ENCODE measurements at places on chromosomes 12 and 14.

GRCh38 chr12:57149245-57149900 lies 2.0 kb upstream of the LRP1-AS start:
- DNase-seq = no peak

GRCh38 chr12:3670083-3670620 lies 82.8 kb downstream of the CRACR2A start:
- DNase-seq = no peak

- DNase-seq = peak; percentile 65
Observed at GRCh38 chr14:64726585-64726890, 22.3 kb downstream of the PLEKHG3 start.

- DNase-seq = no peak
Observed at GRCh38 chr12:108833757-108834472, 23.5 kb downstream of the SSH1 start.

DNA sequence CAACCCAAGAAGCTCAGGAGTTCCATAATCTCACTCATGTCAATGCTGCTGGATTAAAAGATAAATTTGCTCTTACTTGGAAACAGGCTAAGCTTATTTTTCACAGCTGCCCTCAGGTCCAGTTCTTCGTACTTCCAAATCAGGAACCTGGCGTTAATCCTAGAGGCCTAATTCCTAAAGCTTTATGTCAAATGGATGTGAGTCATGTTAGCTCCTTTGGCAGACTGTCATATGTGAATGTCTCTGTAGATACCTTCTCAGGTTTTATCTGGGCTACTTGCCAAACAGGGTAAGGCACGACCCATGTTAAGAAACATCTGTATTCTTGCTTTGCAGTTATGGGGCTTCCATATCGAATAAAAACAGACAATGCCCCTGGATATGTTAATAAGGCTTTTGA lies 504.6 kb downstream of the ALG10 start:
- DNase-seq = no peak

GRCh38 chr12:67161322-67161918 lies 107.7 kb upstream of the CAND1 start:
- peak; percentile 36 for DNase-seq

DNA sequence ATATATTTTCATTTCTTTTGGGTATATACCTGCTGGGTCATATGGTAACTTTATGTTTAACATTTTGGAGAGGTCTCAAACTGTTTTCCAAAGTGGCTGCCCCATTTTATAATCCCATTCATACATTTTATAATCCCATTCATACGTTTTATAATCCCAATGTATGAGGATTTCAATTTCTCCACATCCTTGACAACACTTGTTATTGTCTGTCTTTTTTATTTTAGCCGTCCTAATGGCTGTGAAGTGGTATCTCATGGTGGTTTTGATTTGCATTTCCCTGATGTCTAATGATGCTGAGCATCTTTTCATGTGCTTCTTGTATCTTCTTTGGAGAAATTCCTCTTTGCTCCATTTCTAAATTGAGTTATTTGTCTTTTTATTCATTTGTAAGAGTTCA lies 6.7 kb upstream of the CFL2 start:
- no peak for DNase-seq

DNA sequence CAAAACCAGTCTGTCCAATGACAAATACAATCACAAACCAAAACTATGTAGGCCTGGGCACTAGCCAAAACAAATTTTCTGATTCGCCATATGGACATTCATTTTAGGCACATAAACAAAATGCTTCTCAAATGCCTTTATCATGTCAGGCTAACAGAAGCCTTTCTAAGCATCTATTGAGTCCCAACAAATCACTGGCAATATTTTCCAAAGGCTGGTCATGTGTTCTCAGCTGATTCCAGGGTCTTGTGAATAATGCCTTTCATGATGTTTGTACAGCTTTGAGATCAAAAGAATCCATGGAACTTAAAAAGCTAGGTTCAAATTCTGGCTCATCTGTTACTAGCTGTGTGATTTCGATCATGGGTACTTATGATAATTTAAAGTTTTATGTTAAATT lies 16.1 kb downstream of the FSCB start:
- DNase-seq = no peak

- no peak for DNase-seq
Observed at GRCh38 chr12:68761901-68762630, 16.1 kb downstream of the SLC35E3 start.

GRCh38 chr14:76550534-76550933 lies 174.6 kb downstream of the ESRRB start:
- DNase-seq = no peak

GRCh38 chr12:18368594-18368993 lies 107.3 kb downstream of the PIK3C2G start:
- no peak for DNase-seq

DNA sequence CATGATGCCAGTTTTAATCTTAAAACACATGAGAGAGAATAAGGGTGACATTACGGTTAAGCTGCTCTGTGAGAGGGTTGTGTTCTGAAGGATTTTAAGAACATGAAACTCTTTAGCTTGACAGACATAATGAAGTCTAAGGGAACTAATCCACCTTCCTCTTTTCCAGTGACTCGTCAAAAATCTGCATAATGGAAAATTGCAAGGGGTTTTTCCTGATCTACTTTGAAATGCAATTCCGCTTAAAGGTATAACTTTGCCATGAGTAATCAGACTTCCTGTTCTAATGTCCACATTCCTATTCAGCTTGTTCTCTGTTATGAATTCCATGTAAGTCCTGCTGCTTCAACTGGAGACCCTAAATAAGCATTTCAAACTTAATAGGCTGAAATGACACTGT lies at the start of gene ZNF705A:
Gene ZNF705A (plus strand): TSS at position 171 of the 400 bp plus-strand sequence. CDS start 15,611 bp downstream, outside the sequence.
- peak; percentile 67 for DNase-seq

GRCh38 chr12:10226086-10226485 lies 13.4 kb downstream of the GABARAPL1 start:
- DNase-seq = no peak

GRCh38 chr12:52295663-52296062 lies 4.3 kb upstream of the KRT81 start:
- DNase-seq = no peak

- DNase-seq = no peak
Observed at GRCh38 chr12:85630851-85631250, 205.4 kb downstream of the RASSF9 start.

DNA sequence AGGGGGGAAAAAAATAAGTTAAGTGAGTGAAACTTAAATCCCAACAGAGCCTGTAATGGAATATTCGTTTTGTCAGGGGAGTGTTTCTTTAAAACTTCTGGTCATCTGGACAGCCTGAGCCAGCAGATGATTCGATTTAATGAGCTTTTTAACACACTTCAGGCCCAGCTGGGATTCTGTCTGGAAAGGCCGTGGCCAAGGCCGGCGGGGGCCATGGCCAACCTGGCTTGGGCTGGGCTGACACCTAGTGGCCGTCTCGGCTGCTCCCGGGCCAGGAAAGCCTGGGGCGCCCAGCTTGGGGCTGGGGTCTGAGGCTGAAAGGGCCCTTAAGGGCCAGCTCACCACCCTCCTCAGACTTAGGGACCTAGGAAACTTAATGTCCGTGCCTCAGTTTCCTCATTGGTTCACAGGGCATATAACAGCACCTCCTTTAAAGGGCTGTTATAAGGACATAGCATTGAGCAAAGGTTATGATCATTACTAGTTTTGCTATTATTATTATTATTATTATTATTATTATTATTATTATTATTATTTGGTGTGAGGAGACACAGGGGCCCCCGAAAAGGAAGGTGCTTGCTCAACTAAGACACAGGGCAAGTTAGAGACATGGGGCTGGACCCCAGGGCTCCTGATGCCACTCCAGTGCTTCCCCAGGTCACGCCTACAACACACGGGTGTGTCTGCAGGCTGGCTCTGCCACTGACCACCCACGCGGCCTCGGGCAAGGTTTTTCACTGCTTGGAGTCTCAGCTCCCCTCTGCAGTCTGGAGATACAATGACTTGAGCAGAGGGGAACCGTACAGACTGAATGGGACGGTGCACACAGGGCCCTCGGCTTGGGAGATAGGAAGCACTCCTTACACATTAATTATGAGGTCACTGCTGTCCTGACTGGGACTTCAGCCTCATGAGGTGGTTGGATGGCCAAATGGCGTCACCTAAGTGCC lies 84.0 kb downstream of the SYNE3 start:
- peak; percentile 23 for DNase-seq

DNA sequence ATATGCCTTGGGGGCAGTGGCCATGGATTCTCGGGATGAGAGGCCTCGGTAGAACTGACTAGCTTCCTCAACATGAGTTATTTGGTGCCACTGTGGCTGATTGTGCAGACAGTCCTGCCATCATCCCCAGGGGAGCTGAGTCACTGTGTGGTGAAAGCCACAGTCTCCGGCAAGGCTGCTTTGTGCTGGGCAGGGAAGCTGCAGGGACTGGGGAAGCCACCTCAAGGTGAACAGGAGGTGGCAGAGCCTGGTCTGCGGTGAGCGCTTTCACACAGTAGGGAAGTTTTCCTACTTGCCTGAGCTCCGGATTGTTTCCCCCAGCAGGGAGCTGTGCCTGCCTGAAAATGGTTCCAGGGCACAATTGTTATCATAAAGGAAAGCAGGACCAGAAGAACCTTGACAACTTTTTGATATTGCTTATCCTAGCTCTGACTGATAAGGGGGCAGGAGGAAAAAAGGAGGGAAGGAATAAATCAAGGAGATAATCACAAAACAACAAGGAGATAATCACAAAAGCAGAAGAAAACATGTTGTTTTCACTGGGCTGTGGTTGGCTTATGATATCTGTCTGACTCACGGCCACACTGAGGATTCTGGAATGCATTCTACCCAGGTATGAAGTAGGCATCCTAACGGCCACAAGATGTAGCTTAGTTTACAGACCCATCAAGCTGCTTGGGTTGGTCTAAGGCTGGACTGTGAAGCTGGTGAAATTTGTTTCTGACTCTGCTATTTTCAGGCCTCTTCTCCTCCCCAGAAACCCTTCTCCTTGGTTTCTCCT lies 32.2 kb upstream of the GNG2 start:
- DNase-seq = peak; percentile 44

GRCh38 chr14:31806249-31806648 lies 245.0 kb downstream of the NUBPL start:
- DNase-seq = no peak

GRCh38 chr14:102394717-102395375 lies 32.1 kb downstream of the TECPR2 start:
- no peak for DNase-seq

- DNase-seq = no peak
Observed at GRCh38 chr14:75429562-75429961, 1.7 kb downstream of the JDP2 start.

GRCh38 chr14:20799456-20799891 lies 3.2 kb downstream of the RNASE1 start:
- no peak for DNase-seq

- DNase-seq = no peak
Observed at GRCh38 chr12:56804169-56804568, 41.0 kb downstream of the HSD17B6 start.

DNA sequence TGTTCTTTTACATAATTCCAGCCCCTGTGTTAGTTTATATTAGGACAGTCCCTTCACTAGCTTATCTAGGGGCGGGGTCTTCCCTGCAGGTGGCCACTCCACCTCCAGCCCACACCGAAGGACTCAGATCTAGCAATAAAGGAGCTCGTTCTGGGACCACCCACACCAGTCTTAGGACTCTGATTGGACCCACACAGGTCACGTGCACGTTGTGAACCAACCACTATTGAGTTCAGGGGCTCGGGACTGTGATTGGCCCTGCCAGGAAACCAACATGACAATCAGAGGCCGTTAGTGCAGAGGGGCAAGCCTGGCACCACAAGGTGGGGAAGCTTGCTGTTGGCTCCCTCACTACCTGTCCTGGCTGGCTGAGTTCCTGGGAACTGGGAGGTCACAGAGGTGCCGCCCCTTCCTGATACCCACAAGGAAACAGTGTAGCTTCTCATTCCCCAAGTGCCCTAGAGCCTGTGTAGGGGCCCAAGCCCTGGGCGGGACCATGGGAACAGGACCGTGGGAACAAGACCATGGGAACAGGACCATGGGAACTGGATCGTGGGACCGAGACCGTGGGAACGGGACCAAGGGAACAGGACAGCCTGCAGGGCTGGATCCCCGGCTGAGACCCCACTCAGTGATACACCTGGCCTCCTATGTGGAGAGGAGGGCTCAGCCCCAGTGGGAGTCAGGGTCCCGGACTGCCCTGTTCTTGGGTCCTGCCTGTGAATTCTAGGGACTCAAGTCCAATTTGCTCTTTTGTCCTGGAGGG lies 297.8 kb downstream of the ADGRD1 start:
- no peak for DNase-seq

GRCh38 chr12:57449375-57449774 lies 5.7 kb upstream of the INHBE start:
- no peak for DNase-seq

- no peak for DNase-seq
Observed at GRCh38 chr14:35973770-35974169, 147.6 kb downstream of the BRMS1L start.

- no peak for DNase-seq
Observed at GRCh38 chr14:76491172-76491930, 115.4 kb downstream of the ESRRB start.

GRCh38 chr12:49336645-49337584 lies at the start of gene C1QL4:
Gene C1QL4 (minus strand): TSS chr12:49337188. CDS start chr12:49336477, 711 bp downstream.
- DNase-seq = peak; percentile 29

DNA sequence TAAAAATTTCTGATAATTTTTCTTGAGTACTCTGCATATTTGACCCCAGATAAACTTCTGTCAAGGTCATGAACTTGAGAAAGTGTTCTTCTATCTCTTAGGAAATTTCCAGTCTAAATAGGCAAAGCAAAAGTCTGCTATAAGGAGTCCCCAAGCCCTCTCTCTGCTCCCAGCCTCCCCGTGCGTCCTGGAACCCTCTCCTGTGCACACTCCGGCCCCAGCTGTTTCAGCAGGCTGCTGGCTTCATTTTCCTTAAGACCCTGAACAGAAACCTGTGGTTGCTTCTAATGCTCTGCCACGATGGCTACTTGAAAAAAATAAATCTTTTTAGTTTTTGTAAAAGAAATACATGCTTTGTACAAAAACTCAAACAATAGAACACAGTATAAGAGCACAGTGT lies 14.7 kb downstream of the KRT2 start:
- DNase-seq = no peak

GRCh38 chr12:127165567-127166392 lies 1101.2 kb upstream of the TMEM132C start:
- DNase-seq = peak; percentile 87

DNA sequence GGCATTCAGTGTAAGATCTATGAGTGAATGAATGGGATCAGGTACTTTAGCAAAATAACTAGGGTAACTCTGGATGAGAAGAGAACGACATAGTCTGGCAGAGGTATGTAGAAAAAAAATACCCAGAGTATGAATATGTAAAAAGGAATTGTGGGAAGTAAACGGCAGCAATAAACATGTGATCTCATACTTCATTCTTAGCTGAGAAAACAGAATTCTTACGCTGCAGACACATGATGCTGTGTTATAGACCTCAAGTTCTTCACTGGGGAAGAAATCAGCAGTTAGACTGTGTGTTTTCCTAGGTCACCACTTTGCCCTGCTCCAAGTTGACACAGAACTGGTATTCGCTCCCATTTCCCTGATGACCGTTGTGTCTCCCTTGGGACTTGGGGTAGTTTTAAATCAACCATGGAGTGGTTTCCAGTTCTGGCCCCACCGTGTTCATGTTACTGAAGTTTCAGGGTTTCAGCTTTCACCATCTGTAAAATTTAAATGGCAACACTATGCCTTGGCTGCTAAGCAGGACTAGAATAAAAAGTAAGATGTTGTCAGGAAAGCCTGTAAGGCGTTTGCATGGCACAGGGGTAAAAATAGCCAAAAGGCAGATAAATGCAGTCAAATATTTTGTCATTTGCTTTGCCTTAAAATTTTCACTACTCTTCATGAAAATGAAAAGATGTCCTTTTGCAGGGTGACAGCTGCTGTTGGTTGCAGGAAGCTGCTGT lies 223.7 kb downstream of the PELI2 start:
- no peak for DNase-seq

All from kidney glomerular epithelial cell (primary cell).